ENCODE measurements at places on chromosomes 6 and 20.
A peak's percentile ranks its signal among the peaks of the same experiment; 100 is the strongest.

DNA sequence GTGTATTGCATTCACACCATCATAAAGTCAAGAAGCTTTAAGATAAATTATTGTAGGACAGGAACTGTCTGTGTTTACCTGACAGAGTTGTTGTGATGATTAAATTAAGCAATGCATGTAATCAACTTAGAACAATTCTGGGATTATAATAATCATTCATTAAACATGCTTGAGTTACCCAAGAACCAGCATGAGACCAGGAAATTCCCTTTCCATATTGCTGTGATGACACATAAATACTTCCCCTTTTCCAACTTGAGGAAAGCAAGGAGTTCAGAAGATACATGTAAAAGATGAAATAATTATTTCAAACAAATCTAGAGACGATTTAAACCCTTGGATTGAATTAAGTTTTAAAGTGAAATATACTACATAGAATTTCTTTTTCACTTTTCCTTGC is 404.4 kb downstream of the GJA1 start:
- DNase-seq = peak; percentile 27

DNA sequence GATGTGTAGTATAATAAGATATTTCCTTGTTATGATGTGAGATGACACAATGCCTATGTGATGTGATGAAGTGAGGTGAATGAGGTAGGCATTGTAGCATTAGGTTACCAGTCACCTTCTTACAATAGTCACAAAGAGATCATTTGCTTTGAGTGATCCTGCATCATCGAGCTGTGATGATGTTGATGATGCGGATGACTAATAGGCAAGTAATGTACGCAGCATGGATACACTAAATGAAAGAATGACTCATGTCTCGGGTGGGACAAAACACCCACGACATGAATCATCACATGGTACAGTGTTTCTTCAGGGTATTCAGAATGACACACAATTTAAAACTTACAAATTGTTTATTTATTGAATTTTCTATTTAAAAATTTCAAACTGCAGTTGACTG is 806.3 kb upstream of the GJE1 start:
- DNase-seq = peak; percentile 99

GRCh38 chr6:163427498-163428254 is 13.2 kb downstream of the QKI start:
- peak; percentile 69 for DNase-seq

DNA sequence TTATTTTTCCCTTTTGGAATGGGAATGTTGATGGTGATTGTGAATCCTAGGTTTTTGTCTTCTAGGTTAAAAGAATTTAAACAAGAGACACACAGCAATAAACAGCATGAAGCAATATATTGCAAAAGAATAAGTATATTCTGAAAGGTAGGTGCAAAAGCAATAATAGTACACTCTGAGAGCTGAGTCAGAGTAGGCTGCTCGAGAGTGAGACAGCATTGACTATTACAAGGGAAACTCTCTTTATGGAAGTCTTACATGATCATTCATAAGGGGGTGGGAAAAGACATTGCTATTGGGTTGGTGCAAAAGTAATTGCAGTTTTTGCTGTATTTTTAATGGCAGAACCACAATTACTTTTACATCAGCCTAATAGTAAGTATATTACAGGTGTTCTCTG is 25.0 kb downstream of the FBXO5 start:
- no peak for DNase-seq
